ENCODE measurements at places on chromosomes 2 and 18. TPM values are rescaled to one million over a fixed set of nuclear protein-coding genes. Genes with fewer than 3 reads are reported as not detected.
A peak's percentile ranks its signal among the peaks of the same experiment; 100 is the strongest.

The TMEM17 gene
- 5.8 TPM for total RNA-seq

GRCh38 chr2:130162968-130163367 is 18.1 kb upstream of the CCDC74B start:
- no peak for DNase-seq

The TMEM200C gene
- 0.08 TPM for total RNA-seq

The DUSP19 gene
- 3.7 TPM for total RNA-seq

- no peak for DNase-seq
Observed at GRCh38 chr2:26465266-26465925, 12.5 kb downstream of the OTOF start.

The PAIP2B gene
- 9.8 TPM for total RNA-seq

- DNase-seq, result no peak
Observed at GRCh38 chr2:237167038-237167437, 81.3 kb downstream of the COPS8 start.

The C2orf81 gene
- total RNA-seq, result 3.4 TPM

GRCh38 chr18:80249217-80250093 is 2.1 kb upstream of the PARD6G start:
- peak; percentile 72 for DNase-seq

DNA sequence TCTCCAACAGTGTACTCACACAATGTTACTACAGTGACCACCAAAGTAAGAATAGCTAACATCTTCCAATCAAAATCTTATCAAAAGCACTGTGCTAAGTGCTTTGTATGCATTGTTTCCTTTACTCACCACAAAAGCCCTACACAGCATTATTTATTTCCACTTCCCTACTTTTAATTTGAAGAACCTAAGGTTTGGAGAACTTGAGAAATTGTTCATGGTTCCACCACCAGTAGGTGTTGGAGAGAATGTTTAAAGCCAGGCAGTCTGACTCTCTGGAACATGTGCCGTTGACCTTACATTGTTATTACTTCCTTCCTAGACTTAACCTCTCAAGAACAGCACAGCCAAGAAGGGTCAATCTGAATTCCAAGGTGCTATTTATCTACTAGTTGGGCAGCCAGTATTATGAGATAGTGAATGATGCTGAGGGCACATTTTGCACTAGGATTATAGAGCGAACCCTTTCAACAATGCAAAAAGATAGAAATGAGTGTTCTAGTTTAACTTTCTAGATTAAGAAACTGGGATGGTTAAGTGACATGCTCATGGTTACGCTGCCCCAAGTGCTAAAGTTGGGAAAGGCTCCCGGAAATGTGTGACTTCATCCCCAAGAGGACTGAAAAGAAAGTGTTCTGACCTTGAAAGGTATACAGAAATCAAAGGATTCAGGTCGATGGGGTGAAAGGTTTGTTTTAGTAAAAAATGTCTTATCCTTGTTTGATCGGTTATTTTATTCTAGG is 55.2 kb upstream of the FAM136A start:
- no peak for DNase-seq

DNA sequence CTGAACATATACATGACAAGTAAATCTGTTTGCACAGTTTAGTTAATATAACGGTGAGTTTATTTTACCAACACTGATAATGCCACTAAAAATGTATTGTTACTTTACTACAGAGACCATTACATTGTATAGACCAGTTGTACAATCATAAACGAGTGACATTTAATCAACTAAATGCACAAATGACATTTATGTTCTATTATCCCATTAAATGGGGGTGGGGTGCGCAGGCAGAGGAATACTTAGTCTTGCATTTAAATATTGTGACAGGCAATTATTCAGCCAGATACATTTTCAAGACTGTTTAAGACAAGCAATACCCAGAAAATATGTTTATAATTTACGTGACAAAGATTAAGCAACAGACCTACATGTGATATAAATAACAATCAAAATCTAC is 72.0 kb upstream of the CHAC2 start:
- no peak for DNase-seq

The C2orf80 gene
- not detected for total RNA-seq

The CYP1B1 gene
- total RNA-seq, result 10.4 TPM

DNA sequence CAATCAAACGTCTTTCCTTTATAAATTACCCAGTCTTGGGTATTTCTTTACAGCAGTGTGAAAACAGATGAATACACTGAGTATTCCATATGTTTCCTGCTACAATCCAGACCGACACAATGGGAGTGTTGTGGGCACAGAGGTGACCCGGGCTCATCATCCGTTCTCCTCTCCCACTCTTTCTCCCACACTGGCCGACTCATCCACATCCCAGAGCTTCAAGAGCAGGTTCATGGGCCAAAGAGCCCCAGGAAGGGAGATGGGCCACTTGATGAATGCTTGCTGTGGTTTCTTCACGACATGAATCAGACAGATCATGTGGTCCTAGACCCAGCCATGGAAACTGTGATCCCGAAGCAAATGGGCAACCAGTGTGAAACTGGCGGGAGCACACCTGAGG is 4.1 kb upstream of the COPS8 start:
- no peak for DNase-seq

DNA sequence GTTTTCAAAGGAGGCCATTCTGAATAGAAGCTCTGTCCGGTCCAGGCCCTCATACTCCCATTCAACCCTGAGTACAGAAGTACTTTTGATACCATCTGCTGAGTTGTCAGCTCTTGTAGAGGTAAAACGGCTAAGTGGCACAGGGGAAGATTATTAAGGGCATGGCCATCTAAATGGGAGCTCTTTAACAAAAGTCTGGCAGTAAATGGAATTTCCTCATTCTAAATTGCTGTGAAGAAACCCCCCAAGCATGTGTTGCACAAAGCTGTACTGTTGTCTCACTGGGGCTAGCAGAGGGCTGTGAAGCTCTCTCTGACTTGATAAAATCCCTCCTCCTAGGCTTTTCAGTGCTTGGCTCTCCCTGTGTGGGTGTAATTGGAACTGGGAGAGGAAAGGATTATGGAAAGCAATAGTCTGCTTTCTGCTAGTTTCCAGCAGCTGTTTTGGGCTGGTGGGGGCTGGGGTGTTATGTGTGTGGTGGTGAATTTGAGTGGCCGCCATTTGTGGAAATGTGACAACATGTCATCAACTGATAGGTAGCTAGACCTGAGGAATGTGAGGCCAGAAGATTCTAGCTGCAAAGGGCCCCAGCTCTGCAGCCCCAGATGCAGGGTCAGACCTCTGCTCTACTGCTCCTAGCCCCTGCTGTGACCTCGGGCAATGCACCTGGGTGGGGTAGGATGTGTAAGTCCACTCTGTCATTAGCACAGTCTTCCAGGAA is 65.1 kb downstream of the MAP4K4 start:
- no peak for DNase-seq

- DNase-seq, result no peak
Observed at GRCh38 chr2:73300926-73301325, 7.6 kb upstream of the EGR4 start.

DNA sequence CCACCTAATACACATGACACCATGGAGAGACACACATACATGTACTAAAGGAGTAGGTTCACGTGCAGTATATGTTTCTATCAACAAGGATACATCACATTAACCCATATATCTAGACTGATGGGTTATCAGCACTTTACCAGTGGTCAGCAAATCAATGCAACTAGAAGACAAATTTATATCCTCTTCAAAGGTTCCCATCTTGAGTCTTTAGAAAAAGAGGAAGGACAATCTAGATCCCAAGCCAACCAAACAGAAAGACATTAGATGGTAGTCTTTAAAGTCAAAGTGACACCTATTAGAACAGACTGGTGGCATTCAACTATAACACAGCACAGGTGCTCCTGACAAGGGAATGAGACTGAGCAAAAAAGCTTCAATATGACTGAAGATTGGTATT is 13.8 kb upstream of the SERTAD2 start:
- no peak for DNase-seq

GRCh38 chr2:39203382-39203781 is 40.4 kb downstream of the CDKL4 start:
- no peak for DNase-seq

- DNase-seq, result no peak
Observed at GRCh38 chr2:101463911-101464641, 10.8 kb downstream of the RFX8 start.

GRCh38 chr2:238947243-238947760 is 99.4 kb downstream of the TWIST2 start:
- no peak for DNase-seq

GRCh38 chr18:39162013-39162827 is 1596.6 kb upstream of the CELF4 start:
- no peak for DNase-seq

- peak; percentile 24 for DNase-seq
Observed at GRCh38 chr2:207330912-207331311, 165.2 kb upstream of the KLF7 start.

DNA sequence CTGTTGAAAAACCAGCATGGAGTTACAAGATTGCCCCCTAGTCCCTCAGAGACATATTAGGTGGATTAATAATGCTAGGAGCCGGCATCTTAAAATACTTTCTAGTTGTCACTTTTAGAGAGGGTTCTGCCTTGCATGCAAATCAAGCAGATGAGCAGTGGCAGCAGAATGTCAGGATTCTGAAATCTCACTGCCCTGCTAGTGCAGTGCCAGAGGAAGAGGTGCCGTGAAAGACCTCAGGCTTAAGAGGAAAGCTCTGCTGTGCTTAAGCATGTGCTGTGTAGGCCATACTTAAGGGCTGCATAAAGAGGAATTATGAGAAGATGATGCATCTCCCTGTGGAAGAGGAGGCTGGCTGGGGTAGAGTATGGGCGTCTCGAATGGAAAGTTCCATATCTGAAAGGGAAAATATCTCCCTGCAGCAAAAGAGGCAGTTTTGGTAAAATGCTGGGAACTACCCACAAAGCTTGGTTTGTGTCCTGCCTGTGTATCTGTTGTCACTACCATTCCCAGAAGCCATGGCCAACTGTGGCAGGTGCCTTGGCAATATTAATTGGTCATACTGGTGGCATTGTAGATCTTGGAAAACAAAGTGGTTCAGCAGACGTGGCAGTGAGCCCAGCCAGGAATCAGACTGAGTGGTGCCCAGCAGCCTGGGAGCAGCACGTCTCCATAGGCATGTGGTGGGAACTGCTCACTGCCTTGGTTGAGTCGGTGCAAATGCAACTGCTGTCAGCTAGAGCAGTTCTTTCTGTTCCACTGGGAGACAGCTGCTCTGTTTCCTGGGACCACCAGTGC is 131.9 kb downstream of the EVA1A start:
- DNase-seq, result peak; percentile 35

GRCh38 chr18:73750052-73750451 is 397.6 kb downstream of the FBXO15 start:
- no peak for DNase-seq

The OTOS gene
- 62.8 TPM for total RNA-seq

GRCh38 chr2:12819103-12819475 is 102.4 kb downstream of the TRIB2 start:
- DNase-seq, result peak; percentile 34

The SULT1C4 gene
- total RNA-seq, result 3.2 TPM

The FAM136A gene
- total RNA-seq, result 20.5 TPM

- no peak for DNase-seq
Observed at GRCh38 chr2:105821428-105822125, 76.9 kb downstream of the NCK2 start.

- no peak for DNase-seq
Observed at GRCh38 chr18:58041633-58042032, 2.4 kb upstream of the NEDD4L start.

DNA sequence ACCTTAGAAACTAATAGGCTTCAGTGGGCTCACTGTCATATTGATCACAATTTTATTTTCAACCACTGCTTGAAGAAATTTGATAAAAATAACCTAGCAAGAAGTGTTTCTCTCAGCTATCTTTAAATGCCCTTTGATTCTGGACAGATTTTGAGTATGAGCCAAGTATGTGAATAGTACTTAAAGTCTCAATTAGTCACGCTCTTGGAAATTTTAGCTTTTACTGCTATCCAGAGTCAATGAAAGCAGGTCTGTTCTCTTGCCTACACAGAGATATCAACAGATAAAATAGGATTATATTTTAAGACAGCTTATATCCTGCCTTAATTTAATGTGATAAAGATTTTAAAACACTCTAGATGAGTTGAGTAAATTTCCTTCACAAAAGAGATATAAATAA is 337.3 kb downstream of the CBLN2 start:
- no peak for DNase-seq

- DNase-seq, result no peak
Observed at GRCh38 chr18:13932285-13933025, 17.1 kb upstream of the MC2R start.

GRCh38 chr18:55064760-55065159 is 105.5 kb upstream of the CCDC68 start:
- DNase-seq, result no peak

The TNS1 gene
- total RNA-seq, result 169 TPM

The CCDC85A gene
- total RNA-seq, result 36.4 TPM

DNA sequence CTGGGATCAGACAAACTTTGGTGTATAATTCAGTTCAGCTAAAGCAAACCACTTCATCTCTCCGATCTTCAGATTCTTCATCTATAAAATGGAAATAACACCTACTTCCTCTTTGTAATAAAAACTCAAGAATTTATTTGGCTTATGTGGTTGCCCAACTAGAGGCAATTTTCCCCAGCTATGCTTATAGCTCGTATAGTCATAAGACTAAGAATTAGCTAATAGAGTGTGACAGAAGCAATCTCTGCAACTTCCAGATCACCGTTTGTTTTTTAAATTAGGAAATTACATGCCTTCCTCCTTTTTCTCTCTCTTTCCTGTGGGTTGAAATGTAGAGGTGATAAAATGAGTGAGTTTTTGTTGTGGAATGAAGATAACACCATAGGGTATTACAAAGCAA is 35.3 kb upstream of the KCNF1 start:
- no peak for DNase-seq

The COBLL1 gene
- total RNA-seq, result 41.8 TPM
